ENCODE measurements at places on chromosomes 2 and 18.

- DNase-seq, result no peak
Measured at GRCh38 chr18:57275111-57275510, 77.2 kb upstream of the ST8SIA3 start.

DNA sequence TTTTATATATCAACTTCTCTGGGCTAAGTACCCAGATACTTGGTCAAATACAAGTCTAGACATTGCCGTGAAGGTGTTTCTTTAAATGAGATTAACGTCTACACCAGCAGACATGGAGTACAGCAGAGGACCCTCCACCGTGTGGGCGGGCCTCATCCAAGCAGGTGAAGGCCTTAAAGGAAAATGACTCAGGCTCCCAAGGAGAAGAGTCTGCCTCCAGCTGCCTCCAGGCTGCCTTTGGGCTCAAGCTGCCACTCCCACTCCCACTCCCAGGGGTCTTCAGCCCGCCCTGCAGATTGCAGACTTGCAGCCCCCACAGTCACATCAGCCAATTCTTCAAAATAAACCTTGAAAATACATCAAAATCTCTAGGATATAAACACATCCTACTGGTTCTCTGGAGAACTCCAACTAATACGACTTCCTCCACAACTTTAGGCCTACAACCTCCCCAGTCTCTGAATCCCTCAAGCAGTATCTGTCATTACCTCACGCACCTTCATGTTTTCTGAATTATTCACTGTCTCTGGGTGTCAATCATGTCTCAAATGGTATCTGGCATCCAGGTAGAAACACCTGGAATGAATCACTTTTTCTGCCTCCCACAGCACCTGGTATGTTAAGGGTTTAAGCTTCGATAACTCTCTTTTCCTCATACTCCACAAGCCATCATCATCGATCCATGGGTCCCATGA, 6.9 kb downstream of the ITGB1BP1 start:
- DNase-seq, result no peak

GRCh38 chr2:189657867-189658266, 3.4 kb upstream of the ASNSD1 start:
- DNase-seq, result no peak

DNA sequence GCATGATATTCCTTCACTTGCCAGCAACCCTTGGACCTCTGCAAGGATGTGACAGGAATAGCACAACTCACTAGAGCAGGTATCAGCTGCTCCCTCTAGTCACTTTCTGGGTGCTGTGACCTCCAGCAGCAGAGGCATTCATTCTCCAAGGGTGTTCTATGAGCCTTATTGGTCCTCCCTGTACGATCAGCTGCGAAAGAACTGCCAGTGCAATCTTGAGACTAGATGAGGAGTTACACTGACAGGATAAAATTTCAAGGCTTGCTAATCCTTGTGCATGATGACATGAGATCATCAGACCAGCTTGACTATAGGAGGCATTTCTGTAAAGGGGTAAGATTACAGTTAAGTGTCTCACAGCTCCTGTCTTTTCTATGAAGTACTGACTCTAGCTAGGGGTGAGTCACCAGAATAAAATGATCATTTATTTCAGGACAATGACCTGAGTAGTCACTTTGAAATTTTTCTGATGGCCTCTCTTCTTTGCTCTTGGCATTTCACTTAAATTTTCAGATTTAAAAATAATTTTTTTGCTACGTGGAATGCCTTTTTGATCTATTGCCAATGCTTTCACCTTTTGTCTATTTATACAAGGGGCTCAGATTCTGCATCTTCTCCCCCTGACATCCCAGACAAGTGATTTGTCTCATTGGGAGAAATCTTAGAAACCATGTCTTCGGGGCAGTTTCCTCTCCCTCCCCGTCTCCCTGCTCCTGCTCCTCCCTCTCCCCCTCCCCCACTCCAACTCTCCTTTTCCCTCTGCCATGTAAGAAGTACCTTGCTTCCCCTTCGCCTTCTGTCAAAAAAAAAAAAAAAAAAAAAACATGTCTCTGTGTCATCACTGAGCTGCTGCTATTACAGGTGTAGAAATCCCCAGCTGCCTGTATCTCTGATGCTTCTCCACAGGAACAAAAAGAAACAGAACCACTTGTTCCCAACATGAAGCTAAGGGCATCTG, 49.2 kb upstream of the FRZB start:
- DNase-seq, result no peak

- no peak for DNase-seq
Measured at GRCh38 chr2:204468746-204469429, 76.4 kb upstream of the PARD3B start.

GRCh38 chr2:197847651-197848401, 43.4 kb downstream of the PLCL1 start:
- DNase-seq, result no peak

- DNase-seq, result no peak
Measured at GRCh38 chr2:17206771-17207170, 311.5 kb downstream of the RAD51AP2 start.

DNA sequence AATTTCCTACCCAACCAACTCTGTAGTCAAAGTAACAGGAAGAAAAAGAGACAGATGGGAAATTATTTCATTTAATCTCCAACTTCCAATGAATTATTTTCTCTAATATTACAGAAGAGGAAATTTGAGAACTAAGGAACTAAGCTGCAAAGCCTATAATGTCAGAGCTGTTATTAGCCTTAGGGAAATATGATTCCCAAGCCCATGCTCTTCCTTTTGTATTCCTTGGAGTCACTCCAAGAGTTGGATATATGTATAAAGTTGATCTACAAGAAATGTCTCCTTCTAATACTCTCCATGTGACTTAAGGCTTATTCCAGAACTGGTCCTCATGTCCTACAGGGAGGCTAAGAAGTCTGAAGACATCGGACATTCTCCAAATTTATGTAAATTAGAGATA, 31.6 kb upstream of the VWC2L start:
- no peak for DNase-seq

- no peak for DNase-seq
Measured at GRCh38 chr2:168494190-168494711, 38.2 kb downstream of the CERS6 start.

DNA sequence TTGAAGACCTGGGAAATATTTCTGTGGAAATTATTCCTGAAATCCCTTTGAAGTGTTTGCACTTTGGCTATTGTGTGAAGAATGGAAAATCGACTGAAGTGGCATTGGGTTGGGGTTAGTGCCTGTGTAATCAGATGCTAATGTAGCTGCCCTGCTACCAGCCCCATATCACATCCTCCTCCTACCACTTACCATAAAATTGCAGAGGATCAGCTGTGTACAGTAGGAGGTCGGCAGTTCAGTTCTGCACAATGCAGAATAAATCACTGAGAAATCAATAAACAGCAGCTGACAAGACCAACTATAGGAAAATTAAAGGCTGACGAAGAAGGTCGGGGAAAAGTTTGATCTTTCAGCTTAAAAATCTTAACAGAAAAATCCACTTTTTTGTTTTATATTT, 440.9 kb downstream of the PTPRM start:
- no peak for DNase-seq

DNA sequence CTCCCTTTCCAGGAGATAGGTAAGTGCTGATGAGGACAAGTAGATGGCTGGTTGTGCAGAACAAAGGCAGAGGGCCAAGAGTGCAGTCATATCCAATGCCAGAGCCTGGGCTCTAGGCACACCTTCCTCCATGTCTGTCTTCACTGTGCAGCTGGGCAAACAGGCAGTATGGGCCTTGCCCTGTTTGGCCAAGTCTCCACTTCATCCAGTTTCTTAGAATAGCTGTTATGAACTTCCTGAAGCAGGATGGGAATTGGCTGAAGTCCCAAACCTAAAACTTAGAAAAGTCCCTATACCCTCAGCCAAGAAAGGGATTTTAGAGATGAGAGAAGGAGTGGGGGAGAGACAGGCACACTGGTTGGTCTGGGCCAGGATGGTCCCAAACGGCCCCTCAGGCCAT, 37.5 kb upstream of the CYP26B1 start:
- DNase-seq, result no peak

DNA sequence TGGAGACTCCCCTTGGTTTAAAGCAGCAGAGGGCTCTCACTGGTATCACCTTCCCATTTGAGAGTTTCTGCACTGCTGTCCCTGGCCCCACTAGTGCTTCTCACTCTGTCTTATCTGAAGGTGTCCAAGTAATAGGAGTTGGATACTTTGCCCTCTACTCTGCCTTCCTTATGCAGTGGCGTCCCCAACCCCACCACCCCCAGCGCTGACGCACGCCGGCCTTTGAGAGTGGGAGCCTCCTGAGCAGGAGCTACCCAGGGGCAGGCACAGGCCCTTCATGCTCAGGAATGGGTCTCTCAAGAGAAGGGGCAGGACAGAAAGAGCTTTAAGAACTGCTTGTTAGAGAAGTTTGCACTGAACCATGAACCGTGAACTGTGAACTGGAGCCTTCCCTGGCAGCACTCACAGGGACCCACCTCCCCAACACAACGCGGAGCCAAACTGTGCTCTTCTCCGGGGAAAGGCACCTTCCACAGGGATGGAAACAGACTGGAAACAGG, 3.3 kb downstream of the CIB4 start:
- no peak for DNase-seq

- no peak for DNase-seq
Measured at GRCh38 chr2:132911726-132912724, 242.0 kb upstream of the LYPD1 start.

- DNase-seq, result no peak
Measured at GRCh38 chr2:108491848-108492247, 42.4 kb upstream of the LIMS1 start.

- no peak for DNase-seq
Measured at GRCh38 chr2:106269591-106270291, 75.6 kb upstream of the UXS1 start.

DNA sequence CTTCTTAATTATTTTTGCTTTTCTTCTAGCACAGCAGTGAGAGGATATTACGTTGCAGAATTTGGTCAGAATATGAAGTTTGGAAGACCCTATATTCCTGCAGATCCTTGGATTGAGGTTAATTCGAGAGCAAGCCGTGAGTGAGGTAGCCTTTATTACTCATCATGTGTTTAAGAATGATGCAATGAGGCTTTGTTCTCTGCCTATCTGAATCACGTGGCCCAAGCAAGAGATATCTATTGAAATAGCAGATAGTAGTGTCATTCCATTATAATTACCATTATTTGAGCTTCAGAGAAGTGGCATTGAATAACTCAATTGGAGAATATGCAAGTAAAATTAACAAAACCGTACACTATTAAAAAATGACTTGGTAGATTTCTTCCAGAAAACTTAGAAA, 641.1 kb downstream of the TMEM182 start:
- no peak for DNase-seq
